ENCODE measurements at places on chromosomes 1 and 21.

DNA sequence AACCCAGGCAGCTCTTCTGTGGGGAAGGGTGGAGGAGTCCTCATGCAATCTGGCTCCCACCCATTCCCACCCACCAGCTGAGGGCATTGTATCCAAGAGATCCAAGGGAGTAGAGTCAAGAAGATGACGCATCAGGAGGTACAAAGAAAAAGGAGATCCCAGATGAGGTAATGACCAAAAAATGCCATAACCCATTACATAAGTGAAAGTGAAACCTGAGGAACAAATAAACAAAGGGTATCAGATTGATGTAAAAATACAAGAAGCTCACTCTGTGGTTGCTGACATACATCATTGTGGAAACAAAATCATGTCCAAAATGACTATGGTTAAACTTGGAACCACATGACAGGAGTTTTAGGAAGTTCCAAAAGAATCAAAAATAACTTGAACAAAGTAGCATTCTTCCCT is 42.5 kb downstream of the CCN1 start:
- DNase-seq, result no peak

DNA sequence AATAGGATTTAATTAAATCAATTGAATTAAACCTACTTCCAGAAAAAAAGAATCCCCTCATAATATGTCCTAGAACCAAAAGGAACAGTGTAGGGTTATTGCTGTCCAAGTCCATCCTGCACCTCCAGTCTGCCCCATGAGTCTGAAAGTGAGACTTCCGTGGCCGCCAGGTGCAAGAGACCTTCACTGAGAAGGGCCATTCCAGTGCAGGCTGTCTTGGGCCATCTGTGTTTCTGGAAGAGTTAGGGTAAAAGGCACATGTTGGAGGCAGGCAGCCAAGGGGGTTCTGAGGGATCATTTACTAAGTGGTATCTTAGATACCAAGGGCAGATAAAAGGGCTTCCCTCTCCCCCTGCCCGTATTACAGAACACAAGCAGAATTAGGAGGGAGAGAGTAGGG is 31.0 kb downstream of the UBE2T start:
- DNase-seq, result no peak

GRCh38 chr1:178802873-178803272 is 68.0 kb downstream of the ANGPTL1 start:
- DNase-seq, result no peak

GRCh38 chr1:109977657-109978378 is 6.7 kb upstream of the AHCYL1 start:
- DNase-seq, result no peak

GRCh38 chr21:25179116-25179515 is 428.2 kb downstream of the MRPL39 start:
- DNase-seq, result no peak

DNA sequence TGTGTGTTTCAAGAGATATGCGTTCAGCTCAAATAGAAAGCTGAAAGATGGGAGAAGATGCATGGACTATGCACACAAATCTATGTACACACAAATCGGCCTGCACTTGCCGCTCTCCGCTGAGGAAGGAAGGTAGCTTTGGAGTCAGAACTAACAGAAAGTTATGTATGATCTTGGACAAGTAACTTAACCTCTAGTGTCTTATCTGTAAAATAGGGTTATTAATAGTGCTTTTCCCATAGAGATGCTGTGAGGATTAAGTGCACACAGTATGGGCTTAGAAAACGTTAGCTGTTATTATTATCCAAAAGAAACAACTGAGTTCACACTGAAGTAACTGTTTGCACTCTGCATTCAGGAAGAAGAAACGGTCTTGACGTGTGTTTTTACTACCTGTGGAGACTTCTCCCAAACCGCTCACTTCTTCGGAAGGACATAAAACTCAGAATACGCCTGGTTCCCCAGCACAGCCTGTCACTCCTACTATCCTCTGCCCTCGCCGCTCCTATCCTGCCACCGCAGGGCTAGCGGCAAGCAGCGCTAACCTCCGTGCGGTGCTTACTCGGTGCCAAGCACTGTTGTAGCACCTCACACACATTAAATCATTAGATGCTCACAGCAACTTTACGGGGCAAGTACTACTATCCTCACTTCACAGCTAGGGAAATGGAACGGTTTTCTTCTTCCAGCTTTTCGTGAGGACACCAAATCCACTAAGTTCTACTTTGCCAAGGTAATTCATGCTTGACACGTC is 1.3 kb downstream of the TGFBR3 start:
- no peak for DNase-seq

DNA sequence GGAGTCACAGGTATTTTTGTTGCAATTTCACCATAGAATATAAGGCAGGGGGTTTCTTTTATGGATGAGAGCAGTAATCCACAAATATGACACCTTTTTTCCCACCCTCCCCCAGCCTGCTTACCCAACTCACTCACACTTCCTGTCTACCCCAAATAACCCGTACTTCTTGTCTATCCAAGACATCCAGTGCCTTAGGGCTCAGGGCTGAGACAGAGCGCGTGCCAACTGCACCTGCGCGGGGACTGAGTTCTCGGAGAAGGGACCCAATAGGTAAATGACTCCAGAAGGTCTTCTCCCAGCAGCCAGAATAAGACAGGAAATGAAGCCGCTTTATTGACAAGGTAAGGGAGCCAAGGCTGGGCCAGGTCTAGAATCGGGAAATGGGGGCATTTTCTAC is 369.1 kb downstream of the SIPA1L2 start:
- DNase-seq, result no peak
